Left ventricle myocardium inferior (tissue), 1 donor: ENCODE measurements at places on chromosomes 1 and 21.

- H3K4me3 ChIP-seq, result peak overlapping the region; percentile 75
- peaks cover 41% of the 10 kb centered on the region for H3K4me1 ChIP-seq
- no peaks in the 10 kb centered on the region for H3K27me3 ChIP-seq
- DNase-seq, result no peak
Measured at GRCh38 chr1:31373897-31374486, 1.1 kb upstream of the FABP3 start.

DNA sequence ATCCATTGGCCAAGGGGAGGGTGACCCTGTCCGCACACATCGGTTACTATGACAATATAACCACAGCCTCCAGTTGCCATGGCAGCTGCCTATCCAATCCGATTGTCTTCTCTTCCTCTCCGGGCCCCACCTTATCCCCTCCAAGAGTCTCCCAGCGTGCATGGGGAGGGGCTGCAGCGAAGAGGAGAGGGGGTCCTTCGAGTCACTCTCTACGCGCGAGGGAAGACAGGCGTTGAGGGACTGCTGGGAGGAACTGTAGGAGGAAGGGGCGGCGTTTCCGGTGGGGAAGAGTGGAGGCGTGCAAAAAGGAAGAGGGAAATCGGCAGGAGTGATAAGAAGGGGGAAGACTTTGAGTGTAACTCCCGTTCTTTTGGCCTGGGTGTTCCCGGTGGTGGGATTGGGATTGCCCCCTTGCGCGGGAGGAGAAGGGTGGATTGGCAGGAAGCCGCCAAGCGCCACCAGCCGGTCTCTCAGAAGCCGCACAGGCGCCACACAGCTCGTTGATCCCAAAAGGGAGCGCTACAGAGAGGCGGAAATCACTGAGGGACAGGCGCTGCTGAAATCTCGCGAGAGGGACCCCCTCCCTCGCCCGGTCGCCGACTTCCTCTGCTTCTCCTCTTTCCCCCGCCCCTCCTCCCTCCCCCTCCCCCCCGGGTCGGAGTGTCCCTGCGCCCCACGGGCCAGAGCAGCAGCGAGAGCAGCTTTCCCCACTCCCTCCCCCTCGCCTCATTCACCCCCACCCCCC is 384 bp upstream of the SMG7 start:
- H3K27ac ChIP-seq, result peak overlapping the region; percentile 99
- no peaks in the 10 kb centered on the region for H3K36me3 ChIP-seq
- H3K4me1 ChIP-seq, result peaks cover 61% of the 10 kb centered on the region
- H3K4me3 ChIP-seq, result peak overlapping the region; percentile 98
- no peaks in the 10 kb centered on the region for H3K27me3 ChIP-seq
- DNase-seq, result peak; percentile 99

DNA sequence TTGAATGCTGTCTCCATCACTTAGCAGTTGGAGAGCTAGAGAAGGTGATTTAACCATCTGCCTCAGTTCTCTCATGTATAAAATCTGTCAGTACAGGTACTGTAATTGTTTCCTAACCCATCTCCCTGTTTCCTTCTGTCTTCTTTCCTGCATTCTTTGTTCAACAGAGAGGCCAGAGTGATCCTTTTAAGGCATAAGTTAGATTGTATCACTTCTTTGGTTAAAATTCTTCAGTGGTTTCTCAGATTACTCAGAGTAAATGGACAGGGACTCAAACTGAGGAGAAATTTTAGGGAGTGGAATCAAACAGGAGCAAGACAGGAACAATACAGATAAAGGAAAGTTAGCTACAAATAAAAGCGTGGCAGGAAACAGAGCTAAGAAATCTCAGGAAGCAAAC is 45.2 kb upstream of the SSX2IP start:
- no peaks in the 10 kb centered on the region for H3K4me1 ChIP-seq
- no peak overlapping the region for H3K4me3 ChIP-seq
- no peak overlapping the region for H3K27ac ChIP-seq
- H3K27me3 ChIP-seq, result peaks cover 14% of the 10 kb centered on the region

- peak overlapping the region; percentile 68 for H3K4me3 ChIP-seq
- DNase-seq, result no peak
- no peaks in the 10 kb centered on the region for H3K36me3 ChIP-seq
- H3K27ac ChIP-seq, result no peak overlapping the region
- no peaks in the 10 kb centered on the region for H3K27me3 ChIP-seq
Measured at GRCh38 chr1:186829686-186830587, 1.2 kb downstream of the PLA2G4A start.

DNA sequence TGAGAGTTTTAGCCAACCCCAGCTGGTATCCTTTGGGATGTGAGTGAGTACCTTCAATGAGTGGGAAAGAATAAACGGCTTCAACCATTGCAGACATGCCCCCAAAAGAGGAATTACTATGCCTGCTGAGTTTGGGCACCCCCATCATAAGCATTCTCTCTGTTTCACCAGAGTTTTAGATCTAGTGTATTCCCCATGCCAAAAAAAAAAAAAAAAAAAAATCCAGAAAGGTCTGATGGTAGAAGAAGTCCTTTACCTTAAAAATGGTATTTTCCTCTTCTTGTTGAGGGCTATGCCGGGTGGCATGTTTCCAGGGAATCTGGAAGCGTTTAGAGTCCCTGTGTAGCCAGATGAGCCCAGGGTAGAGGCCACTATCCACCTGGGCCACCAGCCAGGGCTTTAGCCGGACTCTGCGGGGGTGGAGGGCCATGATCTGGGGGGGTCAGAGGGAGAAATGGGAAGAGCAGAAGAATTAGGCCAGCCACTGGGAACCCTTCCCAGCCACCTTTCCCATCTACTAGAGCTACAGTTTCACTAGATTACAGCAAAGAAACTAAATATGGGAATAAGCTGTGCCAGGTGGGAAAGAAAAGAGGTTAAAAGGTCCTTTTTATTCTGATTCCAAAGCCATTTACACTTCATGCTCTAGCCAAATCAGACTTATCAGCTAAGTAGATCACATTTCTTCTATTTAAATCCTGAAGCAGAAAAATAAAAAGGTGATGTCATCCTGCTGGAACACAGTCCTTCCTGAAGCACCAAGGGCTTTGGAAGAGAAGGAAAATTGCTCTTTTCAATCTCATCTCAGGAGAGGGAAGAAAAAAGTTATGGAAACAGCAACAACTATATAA is 4.7 kb downstream of the IRF6 start:
- peak overlapping the region; percentile 63 for H3K4me3 ChIP-seq
- H3K4me1 ChIP-seq, result peaks cover 44% of the 10 kb centered on the region
- peak overlapping the region; percentile 88 for H3K27ac ChIP-seq
- H3K36me3 ChIP-seq, result no peaks in the 10 kb centered on the region
- H3K27me3 ChIP-seq, result no peaks in the 10 kb centered on the region

DNA sequence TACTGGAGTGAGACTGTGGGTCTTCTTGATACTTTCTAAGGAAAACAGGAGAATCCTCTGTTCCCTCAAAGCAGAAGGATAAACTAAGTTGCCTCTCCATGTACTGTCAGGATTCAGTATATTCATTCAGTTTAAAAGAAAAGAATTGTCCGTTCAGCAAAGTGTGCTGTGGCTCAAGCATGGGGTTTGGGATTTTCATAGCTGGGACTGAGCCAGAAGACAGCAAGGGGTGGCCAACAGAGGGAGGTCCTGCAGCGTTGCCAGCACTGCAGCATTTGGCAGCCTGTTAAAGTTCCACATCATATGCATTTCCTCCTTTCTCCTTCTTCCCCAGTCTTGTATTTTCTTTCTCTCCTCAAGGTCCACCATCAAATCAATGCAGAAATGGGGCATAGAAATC is 75.1 kb downstream of the DTL start:
- H3K27ac ChIP-seq, result no peak overlapping the region
- H3K4me1 ChIP-seq, result peaks cover 53% of the 10 kb centered on the region
- peak; percentile 24 for DNase-seq
- no peaks in the 10 kb centered on the region for H3K36me3 ChIP-seq
- no peak overlapping the region for H3K4me3 ChIP-seq

- peaks cover 5% of the 10 kb centered on the region for H3K36me3 ChIP-seq
- H3K27me3 ChIP-seq, result no peaks in the 10 kb centered on the region
- peak overlapping the region; percentile 99 for H3K27ac ChIP-seq
Measured at GRCh38 chr1:6612641-6613360, 730 bp upstream of the PHF13 start.

DNA sequence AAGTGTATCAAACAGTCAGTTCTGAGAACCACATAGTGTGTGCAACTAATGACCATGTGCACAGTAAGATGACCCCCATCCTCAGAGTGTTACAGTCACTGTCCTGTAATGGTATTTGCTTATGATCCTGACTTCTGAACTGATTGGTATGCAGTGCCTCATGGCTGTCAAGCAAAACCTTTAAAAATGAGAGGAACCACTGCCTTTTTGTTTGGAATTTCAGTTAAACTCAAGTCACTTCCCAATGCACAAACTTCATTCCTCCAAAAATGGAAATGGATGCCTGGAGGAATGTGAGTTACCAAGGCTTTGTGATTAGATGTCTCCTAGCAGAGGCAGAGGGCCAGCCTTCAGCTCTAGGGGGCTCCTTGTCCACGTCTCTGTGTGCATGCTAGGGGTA is 10.5 kb downstream of the C1orf198 start:
- H3K27ac ChIP-seq, result peak overlapping the region; percentile 92
- no peaks in the 10 kb centered on the region for H3K27me3 ChIP-seq
- peaks cover 24% of the 10 kb centered on the region for H3K36me3 ChIP-seq
- H3K4me1 ChIP-seq, result peaks cover 98% of the 10 kb centered on the region
- H3K4me3 ChIP-seq, result no peak overlapping the region
- no peak for DNase-seq

DNA sequence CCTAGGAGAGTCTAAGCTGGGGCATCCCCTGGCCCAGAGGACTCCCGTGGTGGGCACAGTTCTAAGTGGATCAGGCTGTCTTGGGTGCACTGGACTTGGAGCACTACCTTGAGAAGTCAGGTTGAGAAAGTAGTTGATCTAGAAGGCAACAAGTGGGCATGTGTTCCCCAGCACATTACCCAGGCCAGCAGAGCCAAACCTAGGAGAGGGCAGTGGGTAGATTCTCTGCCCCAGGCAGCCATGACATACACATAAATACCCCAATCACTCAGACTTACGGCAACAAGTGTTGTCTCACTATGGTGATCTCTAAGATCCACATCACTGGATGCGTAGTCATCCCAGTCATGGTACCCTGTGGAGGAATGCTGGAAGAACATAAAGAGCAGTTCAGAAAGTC is 1.6 kb upstream of the PMF1 start:
- no peak overlapping the region for H3K4me3 ChIP-seq
- no peak overlapping the region for H3K27ac ChIP-seq
- no peaks in the 10 kb centered on the region for H3K27me3 ChIP-seq
- DNase-seq, result no peak

GRCh38 chr1:108557296-108557695 is 2.6 kb upstream of the EEIG2 start:
- H3K36me3 ChIP-seq, result no peaks in the 10 kb centered on the region
- H3K4me1 ChIP-seq, result peaks cover 26% of the 10 kb centered on the region
- H3K27ac ChIP-seq, result peak overlapping the region; percentile 35
- DNase-seq, result no peak
- no peak overlapping the region for H3K4me3 ChIP-seq

- peaks cover 52% of the 10 kb centered on the region for H3K27me3 ChIP-seq
- H3K4me1 ChIP-seq, result peaks cover 3% of the 10 kb centered on the region
Measured at GRCh38 chr1:156887317-156887716, 6.2 kb upstream of the PEAR1 start.

GRCh38 chr1:92882819-92883218 is 51.0 kb downstream of the RPL5 start:
- no peak for DNase-seq
- no peak overlapping the region for H3K27ac ChIP-seq

DNA sequence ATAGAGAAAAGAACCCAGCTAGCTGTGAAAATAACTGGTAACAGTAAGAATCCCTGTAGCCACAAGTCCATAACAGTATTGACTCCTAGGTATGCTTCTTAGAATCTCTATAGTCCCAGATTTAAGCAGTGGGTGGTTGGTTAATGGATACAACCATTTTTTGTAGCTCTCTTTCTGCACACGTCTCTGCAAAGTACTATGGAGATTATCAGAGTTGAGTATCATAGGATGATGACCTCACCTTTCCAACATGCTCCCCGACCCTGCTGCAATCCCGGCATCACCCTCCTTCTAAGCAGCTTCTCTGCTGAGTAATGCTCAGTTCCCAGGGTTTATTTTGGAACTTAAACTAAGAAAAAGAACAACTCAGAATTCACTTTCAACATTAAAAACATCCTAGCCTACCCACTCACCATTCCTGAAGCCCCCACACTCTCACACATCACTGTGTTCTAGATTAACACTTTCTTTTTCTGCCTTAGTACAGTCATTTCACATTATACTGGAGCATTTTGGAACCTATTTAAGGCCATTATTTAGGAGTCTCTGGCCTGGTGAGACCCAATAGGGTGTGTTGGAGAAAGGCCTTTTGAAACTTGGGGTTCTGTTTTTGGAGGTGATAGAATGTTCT is 2.7 kb downstream of the MLLT11 start:
- H3K36me3 ChIP-seq, result no peaks in the 10 kb centered on the region
- no peaks in the 10 kb centered on the region for H3K27me3 ChIP-seq
- H3K27ac ChIP-seq, result peak overlapping the region; percentile 2
- H3K4me1 ChIP-seq, result peaks cover 28% of the 10 kb centered on the region
- H3K4me3 ChIP-seq, result no peak overlapping the region

DNA sequence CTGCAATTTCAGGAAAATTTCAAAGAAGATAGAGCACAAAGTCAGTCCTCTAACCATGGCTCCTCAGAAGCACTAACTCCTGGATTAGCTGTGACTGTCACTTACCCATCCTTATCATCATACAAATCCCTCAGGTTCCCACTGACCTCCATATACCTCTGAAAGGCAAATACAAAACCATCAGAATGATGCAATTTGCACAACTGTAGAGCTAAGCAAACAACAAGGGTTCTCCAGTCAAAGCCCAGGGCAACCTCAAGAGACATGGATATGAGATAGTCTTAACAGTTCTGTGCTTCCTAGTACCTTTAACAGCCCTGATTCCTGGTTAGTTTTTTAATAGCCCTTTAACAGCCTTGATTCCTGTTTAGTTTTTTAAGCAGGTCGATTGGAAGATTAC is 2.1 kb downstream of the SF3A3 start:
- peaks cover 27% of the 10 kb centered on the region for H3K4me1 ChIP-seq
- no peak overlapping the region for H3K27ac ChIP-seq
- H3K4me3 ChIP-seq, result no peak overlapping the region
- no peak for DNase-seq
- peaks cover 51% of the 10 kb centered on the region for H3K36me3 ChIP-seq

- H3K27ac ChIP-seq, result no peak overlapping the region
- peaks cover 3% of the 10 kb centered on the region for H3K36me3 ChIP-seq
- H3K4me1 ChIP-seq, result peaks cover 25% of the 10 kb centered on the region
Measured at GRCh38 chr1:90973897-90974798, 47.7 kb downstream of the ZNF644 start.
